ENCODE measurements at places on chromosomes 5 and 9.
A peak's percentile ranks its signal among the peaks of the same experiment; 100 is the strongest.

GRCh38 chr5:72301557-72301956, 18.5 kb downstream of the MRPS27 start:
- DNase-seq, result peak; percentile 50

GRCh38 chr9:134321946-134322741, 4.1 kb upstream of the RXRA start:
- DNase-seq, result no peak

DNA sequence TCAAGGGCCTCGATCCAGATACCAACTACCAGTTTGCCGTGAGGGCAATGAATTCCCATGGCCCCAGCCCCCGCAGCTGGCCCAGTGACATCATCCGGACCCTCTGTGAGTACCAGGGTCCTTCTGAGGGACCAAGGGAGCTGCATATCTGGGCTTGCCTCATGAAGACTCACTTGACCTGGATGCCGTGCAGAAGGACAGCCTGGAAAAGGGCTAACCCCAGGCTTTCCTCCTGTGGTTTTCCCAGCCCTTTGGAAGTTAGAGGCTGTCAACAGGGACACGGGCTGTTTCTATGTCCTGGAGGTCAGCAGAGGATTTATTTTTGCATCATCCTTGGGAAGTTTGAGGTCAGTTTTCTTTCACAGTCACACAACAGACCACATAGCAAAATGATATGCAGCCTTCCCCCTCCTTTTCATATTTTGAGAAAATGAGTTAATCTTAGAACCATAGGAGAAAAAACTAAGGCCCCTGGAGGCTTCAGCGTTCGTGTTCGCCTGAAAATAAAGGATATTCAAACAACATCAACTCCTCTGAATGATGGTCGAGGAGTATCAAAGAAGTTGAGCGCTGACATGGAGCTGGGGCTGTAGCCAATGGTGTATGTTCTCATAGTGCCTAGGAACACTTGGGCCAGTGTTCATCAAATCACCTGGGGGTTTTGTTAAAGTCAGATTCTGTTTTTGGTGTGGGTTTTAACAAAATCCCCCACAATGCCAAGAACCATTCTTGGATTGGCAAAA, 112.2 kb downstream of the EGFLAM start:
- DNase-seq, result no peak

DNA sequence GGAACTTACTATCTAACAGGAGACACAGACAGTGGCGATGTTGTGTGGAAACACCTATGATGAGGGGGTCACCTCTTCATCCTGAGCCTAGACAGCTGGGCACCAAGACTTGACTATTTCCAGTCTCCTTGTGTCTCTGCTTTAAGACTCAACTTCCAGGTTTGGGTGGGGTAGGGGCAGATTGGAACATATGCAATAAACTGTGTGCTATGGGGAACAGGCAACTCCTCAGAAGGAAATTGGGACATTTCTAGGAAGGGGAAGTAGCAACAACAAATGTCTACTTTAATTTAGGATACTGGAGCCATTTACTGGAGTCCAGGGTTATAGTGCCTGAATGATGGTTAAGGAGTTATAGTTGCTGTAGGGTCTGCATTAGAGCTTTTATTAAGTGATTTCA, 57.3 kb downstream of the FGF18 start:
- DNase-seq, result no peak

GRCh38 chr5:74865256-74865803, 857 bp downstream of the FAM169A start:
- DNase-seq, result peak; percentile 35

- DNase-seq, result no peak
Observed at GRCh38 chr5:172451771-172452197, 2.5 kb downstream of the SH3PXD2B start.

GRCh38 chr9:27561685-27562084, 11.6 kb downstream of the C9orf72 start:
- no peak for DNase-seq

DNA sequence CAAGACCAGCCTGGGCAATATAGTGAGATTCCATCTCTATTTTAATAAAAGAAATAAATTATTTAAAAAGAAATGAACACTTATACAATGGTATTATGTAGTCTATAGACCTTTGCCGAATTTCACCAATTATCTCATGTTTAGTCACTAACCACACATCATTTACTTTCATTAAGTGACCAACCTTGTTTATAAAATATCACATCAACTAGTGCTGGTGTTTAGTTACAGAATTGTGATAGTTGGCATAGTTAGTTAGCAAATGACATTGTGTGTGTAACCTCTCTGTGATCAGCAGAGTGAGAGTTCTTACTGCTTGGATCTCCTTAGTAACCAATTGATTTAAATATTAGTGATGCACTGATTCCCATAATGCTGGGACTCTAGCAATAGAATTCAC, 71.8 kb downstream of the PRR16 start:
- DNase-seq, result no peak

DNA sequence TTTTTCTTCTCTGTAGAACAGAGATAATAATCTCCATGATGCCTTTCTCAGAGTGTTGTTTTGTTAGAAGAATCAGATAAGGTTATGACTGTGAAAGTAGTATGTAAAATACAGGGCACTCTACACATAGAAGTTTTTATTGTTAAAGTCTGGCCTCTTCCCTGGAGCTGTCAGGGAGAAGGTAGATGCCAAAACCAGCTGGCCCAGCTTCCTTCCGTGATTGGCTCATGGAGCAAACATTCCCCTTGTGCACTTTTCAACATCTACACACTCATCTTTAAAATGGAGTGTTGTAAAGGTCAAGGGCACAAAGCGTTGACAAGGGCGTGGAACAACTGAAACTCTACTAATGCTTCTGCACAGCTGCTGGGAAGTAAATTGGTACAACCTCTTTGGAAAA, 7.4 kb upstream of the RNF183 start:
- no peak for DNase-seq

- no peak for DNase-seq
Observed at GRCh38 chr9:130929571-130930038, 9.4 kb downstream of the FIBCD1 start.

- no peak for DNase-seq
Observed at GRCh38 chr5:80059354-80059980, 24.3 kb downstream of the THBS4 start.

DNA sequence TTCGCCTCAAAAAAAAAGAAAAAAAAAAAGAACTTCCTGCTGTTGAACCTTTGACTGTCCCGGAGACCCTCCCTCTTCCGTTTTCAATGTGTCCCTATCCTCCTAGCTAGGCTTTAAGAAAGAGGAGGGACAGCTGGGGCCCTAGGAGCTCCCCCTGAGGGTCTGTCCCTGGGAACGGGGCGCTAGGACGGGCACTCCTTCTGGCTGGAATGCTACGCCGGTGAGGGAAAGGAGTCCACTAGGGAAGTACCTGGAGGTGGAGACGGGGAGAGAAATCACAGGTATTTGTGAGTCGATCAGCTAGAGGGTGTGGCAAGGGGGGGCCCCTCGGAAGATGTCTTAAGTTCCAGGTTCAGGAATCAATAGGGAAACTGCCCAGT, 4.6 kb downstream of the SIT1 start:
- peak; percentile 59 for DNase-seq

GRCh38 chr9:124475158-124475867, 25.1 kb downstream of the ADGRD2 start:
- no peak for DNase-seq

DNA sequence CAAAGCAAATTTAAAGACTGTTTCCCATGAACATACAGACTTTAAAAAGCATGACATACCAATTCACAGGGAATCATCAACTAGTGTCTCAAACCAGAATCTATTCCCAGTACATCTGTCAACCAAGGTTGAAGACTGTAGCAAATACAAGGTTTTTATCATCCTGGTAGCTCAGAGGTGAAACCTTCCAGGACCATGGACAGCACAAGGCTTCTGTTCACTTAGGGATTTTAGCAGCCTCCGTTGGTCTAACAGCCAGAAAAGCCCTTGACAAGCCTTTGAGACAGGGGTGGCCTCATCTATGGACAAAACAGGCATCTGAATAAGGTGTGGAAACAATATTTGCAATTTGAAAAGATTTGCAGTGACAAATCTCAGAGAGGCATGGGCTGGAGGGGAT, 119.0 kb downstream of the TRIM32 start:
- no peak for DNase-seq

DNA sequence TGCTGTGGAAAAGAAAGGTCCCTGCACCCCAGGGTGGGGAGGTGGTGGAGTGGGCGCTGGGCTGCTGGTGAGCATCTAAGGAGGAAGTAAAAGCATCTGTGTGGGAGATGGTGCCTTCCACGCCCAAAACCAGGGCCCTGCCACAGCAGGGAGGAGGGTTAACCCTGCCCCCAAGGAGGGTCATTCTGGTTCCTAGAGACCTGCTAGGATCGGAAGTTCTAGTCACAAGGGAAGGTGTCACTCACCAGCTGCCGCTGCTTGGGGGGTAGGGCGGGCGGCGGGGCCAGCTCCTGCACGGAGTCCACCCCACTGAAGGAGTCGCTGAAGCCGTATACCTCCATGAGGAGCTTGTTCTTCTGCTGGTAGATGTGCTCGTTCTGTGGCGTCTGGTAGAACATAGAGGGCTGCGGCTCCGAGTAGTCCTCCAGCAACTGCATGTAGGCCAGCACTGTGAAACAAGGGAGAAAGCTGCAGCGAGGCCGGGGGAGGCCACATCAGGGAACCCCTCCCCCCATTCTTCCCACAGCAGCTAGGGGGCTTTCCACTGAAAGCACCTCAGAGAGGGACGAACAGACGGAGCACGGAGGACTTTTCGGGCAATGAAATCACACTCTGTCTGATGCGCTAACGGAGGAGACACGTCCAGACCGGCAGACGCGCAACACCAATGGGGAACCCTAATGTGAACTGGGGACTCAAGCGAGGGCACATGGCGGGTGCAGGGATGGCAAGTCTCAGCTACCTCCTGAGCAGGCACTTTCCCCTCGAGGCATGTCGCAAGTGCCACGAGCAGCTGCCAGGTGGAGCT, 76.4 kb downstream of the PRRT1B start:
- no peak for DNase-seq

GRCh38 chr5:111863801-111864200, 106.8 kb upstream of the NREP start:
- no peak for DNase-seq

- no peak for DNase-seq
Observed at GRCh38 chr9:93792358-93792757, 162.8 kb downstream of the BARX1 start.
